CD4-positive, alpha-beta T cell treated with Interleukin-17A for 1 hour (primary cell): ENCODE measurements at places on chromosomes 16 and 17.

- no peak for DNase-seq
Measured at GRCh38 chr17:67632141-67632540, 85.6 kb upstream of the NOL11 start.

GRCh38 chr17:6070430-6070912 lies 292 bp downstream of the WSCD1 start:
- no peak for DNase-seq

DNA sequence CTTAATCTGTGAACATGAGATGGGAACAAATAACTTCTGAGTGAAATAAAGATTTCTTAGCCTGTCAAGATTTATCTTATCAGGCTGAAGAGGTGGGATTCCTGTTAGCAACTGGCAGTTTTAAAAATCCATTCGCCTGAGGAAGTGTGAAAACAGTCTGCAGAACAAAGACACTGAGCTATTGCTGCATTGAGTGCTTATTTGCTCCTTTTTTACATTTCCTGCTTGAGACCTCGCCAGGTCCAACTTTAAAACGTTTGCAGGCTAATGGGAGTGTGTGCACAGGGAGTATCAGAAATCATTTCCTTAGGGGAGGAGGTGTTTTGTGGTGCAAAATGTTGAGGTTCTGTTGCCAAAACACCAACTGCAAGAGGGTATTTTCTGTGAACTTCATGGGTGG lies 957.8 kb upstream of the RBFOX1 start:
- no peak for DNase-seq

- no peak for DNase-seq
Measured at GRCh38 chr16:65044873-65045272, 77.0 kb downstream of the CDH11 start.

DNA sequence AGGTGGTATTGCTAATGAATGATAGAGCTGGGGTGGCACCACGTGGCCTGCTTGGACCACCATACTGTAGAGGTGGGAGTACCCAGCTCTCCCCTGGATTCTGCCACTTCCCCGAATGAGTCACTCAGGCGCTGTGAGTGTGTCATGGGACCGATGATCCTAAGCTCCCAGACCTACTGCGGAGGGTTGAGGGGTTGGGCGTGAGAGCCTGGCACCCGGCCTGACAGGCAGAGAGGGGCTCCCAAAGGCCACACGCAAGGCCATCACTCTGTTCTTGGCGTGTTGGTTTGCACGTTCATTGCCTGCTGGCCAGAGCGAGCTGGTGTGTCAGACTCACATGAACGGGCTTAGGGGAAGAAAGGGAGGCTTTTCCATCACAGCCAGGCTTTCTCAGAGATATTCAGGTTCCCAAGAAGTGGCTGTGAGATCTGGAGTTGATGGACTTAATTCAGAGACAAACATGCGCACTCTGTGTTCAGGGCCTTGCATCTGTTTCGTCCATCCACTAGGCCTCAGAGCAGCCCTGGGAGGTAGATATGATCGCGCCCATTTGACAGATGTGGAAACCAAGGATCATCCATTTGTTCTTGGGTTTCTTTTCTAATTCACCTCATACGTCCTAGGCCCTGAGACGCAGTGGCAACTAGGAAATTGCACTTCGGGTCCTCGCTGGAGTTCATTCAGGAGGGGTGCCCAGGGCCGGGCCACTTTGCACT lies 41.4 kb downstream of the CMIP start:
- DNase-seq: no peak

GRCh38 chr16:66681676-66682075 lies 14.9 kb downstream of the CMTM4 start:
- DNase-seq: no peak

DNA sequence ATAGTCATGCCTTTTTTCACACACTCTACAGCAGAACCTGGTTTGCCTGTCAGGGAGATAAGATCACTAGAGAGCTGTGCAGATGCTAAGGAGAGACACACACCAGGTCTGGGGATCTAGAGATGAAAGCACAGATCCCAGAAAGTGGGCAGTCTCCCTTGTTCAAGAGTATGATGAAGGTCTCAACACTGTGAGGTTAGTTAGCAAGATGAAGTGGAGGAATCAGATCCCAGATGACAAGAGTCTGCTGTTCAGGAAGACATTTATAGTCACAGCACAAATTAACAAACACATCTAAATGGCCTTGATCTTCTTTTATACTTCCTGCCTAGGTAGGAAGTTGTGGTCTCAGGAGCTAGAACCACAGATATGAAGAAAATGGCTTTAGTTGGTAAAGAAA lies 23.4 kb upstream of the SKAP1 start:
- peak; percentile 70 for DNase-seq

DNA sequence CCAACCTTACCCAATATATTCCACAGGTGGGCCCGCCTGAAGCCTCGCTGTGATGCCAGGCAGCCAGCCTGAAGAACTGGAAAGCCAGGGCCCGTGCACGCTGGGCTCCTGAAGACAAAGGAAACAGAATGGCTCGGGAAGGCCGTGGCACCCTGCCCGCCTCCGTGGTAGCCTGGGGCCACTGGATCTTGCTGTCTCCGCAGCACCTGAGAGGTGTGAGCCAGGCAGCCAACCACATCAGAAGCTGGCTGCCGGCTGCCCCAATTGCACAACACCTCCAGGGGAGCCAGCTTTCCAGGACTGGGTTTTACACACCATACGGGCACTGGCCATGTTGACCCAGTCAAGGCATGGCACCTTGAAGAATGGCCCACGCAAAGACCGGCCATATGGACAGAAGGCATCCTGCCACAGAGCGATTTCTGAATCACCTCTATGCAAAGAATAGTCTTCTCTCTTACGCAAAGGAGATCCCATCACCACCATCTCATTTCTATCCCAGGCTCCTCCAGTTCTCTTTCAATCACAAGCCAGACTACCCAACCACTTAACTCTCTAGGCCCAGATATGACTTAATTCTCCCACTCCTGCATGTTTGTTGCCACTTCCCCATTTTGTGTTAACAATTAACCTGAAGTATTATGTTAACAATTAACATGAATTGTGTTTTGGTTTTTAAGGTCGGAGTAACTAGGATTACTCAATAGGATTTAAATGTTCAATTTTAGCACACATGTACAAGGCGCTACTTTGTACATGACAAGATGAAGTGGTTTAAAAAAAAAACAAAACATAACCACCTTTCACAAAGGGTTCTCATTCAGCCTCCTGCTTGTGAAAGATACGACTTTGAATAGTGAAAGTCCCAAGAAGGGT lies 32.1 kb downstream of the ZFHX3 start:
- DNase-seq: no peak

DNA sequence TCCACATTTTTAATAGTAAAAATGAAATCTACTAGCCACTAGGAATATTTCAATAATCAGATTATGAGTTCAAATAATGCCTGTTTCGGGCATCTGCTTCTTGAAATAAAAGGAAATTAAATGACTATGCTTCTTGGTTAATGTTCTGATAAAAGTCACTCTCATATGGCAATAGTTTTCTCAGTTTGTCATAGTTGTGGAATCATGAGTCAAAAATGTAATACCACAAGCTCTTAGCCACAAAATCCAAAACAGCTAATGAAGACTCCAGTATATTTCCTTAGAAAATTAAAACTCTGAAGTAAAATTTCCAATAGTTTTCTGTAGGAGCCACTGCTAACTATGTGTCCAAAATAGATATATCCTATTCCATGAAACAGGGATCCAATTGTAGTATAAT lies 676.3 kb upstream of the CDH8 start:
- no peak for DNase-seq

DNA sequence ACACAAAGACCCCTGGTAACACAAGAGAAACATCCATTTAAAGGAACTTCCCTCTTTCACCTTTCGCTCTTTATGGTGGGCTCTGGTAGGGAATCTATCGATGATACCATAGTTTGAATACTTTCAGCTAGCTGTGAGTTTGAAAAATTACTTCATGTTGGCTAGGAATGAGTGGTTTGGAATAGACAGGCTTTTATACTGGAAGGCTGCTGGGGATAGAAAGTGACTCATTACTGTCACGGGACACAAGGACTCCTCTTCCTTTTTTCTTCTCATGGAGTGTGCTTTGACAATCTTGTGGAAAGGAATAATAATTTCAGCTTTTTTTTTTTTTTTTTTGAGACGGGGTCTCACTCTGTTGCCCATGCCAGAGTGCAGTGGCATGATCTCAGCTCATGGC lies 76.9 kb downstream of the CYB561 start:
- no peak for DNase-seq

DNA sequence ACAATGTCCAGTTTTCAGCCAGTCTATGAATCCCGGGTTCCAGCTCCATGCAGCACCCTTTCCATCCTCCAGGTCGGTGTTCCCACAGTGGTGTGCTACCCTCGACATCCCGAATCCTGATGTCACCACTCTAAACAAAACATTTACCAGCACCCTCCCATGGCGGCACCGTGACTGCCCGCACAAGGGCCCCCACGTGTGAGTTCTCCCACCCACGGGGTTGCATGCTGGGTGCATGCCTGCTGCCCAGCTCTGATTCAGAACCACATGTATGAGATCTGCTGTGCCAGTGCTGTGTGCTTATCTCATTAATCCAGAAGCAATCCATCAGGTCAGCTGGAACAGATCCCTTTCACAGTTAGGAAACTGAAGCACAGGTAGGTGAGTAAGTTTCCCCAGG lies 57.4 kb downstream of the C16orf78 start:
- DNase-seq: no peak

- DNase-seq: no peak
Measured at GRCh38 chr17:40530531-40530994, 29.1 kb upstream of the TNS4 start.

DNA sequence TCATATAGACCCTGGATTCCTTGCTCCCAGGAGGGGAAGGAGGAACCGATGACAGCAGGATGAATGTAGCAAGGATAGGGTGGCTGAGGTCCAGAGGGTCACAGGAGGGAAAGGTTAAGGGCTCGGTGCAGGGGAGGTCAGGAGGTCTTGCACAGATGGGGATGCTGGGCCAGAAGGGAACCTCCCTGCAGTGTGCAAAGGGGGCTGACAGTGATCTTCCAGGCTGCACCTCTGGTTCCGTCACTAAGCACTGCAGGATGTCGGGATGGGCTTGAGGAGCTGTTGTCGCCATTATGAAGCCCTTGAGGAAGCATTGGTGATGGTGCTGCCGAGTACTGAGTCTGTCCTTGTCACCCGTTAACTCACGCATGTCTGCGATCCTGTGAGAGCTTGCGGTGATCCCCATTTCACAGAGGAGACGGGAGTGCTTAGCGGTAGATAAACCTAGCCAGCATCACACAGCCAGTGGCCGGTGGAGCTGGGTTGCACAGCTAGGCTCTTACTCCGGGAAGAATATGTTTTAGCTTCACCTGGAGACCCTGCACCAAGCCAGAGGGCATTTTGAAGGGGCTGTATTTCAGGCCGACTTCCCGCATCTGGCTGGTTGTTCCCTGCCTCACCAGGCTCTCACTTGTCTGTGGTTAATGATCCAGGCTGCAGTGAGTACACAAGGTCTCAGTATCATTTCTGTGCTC lies 120.4 kb downstream of the SNX29 start:
- no peak for DNase-seq

DNA sequence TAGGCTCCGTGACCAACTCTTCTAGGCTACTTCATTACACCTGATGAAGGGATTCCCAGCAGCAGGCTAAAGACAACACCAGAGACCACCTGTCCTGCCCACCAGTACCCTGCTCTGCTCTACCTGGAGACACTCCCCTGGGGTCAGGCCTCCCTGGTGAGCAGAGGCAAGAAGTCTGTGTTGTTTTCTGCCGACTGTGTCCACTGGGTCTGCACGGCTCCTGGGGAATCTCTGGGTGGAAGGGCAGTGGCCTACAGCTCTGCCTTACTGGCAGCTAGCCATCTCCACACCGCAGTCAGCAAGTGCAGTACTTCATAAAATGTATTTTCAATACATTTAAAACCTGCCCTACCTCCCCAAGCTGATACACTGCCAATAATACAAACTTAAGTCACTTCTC lies 6.8 kb downstream of the RSL1D1 start:
- DNase-seq: no peak

DNA sequence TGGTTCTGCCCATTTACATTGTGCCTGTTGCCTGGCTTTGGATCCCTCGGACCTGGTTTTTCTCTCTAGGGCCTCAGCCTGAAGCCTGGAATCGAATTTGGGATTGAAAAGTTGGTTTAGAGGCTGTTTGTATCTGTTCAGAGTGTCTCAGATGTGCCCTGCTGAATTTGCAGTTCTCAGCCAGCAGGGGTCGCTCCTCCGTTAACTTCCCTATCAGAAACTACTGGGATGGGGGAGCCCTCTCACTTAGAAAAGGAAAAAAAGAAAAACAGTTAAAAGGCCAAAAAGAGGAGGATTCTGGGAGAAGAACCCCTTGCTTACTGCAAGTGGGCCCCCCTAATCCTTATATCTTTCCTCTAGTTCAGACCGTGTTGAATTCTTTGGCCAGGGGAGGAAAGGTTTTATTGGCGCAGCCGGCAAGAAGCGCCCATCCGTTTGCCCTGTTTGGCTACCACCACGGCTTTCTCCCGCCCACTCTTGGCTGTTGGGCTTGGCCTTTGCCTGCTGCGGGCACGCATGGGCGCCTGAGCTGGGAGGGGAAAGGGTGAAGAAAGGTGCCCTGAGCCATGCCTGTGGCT lies 8.7 kb downstream of the FZD2 start:
- no peak for DNase-seq

GRCh38 chr17:19752216-19753050 lies 4.3 kb upstream of the ALDH3A1 start:
- DNase-seq: no peak

- no peak for DNase-seq
Measured at GRCh38 chr16:78684030-78684611, 584.7 kb downstream of the WWOX start.

DNA sequence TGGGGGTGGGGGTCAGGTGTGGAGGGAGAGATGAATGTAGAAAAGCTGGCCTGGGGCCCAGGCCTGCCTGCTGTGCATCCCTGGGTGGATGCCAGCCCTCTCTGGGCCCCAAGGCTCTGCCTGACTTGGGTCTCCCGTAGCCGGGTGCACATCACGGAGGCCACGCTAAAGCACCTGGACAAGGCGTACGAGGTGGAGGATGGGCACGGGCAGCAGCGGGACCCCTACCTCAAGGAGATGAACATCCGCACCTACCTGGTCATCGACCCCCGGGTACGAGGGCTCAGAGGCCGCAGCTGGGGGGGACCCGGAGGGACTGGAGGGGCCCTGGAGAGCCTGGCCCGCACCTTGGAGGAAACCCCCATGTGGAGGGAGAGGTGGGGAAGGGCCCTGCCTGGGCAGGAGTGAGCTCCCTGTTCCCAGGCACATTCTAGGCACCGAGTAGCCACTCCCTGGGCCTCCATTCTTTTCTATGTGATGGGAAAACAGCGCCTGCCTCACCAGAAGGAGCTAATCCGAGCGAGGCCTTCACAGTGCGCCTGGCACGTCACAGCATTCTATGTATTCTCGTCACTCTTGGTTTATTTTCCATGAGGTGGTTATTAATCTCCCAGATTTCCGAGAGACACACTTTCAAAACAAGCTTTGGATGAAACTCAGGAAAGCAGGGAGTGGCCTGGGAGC lies 34.7 kb downstream of the ADCY7 start:
- DNase-seq: no peak

DNA sequence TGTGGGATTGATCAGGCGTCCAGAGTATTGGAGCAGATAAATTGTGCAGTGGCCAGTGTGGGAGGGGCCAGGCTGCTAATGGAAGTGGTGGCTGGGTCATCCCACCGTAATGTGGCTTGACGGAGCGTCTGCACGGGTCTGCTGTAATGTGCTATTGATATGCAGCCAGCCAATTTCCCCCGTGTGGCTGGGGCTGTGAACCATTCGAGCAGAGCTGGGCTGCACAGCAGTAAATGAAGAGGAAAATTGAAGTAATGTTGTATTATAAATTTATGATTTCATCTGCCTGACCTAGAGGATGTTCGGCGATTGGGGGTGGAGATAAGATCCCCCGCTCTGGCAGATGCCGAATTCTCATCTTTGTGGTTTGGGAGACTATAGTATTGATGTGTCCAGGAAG lies 121.5 kb downstream of the CCDC182 start:
- no peak for DNase-seq
